Breast epithelium (tissue), 4 donors: ENCODE measurements at places on chromosomes 12 and 14. TPM values are rescaled to one million over a fixed set of nuclear protein-coding genes. Genes with fewer than 3 reads are reported as not detected.

- no peak for DNase-seq
Observed at GRCh38 chr12:118418385-118419057, 42.2 kb downstream of the SUDS3 start.

SSTR1 gene
- total RNA-seq, result 0.33 TPM

DNA sequence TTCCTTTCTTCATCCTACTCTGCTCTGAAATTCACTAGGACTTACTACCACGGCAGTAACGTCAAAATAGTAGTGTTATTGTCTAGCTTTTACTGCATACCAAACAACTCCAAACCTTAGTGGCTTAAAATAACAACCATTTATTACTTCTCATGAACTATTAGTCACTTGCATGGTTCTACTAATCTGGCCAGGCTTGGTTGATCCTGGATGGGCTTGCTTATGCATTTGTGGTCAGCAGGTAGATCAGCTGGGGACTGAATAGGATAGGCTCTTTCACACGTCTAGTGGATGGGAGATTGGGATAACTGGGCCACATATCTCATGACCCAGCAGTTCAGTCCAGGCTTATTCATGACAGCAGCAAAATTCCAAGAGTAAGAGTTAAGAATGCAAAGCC is 9.4 kb upstream of the SLC35F4 start:
- DNase-seq, result no peak

DNA sequence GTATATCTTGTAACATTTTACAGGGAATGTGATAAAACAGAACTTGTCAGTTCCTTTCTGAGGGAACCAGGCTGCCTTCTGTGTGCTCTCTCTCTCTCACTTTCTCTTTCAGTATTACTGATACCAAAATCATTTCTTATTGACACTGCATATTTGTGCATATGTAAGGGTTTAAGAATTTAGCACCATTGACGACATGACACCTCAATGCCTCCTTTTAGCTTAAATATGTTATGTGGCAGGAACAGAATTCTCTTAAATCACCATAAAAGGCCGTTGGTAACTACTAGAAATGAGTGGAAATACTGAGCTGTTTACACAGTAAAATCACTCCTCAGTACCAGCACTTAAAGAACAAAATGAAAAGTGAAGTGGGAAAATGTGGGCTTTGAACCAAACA is 457.7 kb upstream of the SYT1 start:
- no peak for DNase-seq

- no peak for DNase-seq
Observed at GRCh38 chr12:124532331-124532750, 35.1 kb downstream of the NCOR2 start.

GRCh38 chr14:48289701-48290100 is 614.3 kb upstream of the MDGA2 start:
- no peak for DNase-seq

- no peak for DNase-seq
Observed at GRCh38 chr14:93379831-93380230, 32.8 kb downstream of the COX8C start.

- no peak for DNase-seq
Observed at GRCh38 chr14:40269436-40269835, 837.2 kb upstream of the FBXO33 start.

DNA sequence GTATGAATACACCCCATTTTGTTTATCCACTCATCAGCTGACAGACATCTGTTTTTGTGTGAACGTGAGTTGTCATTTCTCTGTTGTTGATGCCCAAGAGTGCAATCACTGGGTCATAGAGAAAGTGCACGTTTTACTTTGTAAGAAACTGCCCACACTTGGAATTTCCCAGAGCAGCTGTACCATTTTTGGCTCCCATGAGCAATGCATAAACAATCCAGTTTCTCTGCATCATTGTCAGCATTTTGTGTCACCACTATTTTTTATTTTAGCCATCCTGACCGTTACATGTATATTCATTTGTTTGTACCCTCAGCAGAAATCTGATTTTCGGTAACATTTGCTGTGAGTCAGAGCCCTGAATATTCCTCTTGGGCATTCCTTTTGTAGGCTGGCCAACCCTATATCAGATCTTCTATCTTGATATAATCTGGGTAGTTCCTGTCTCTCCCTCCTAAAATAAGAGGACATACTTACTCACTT is 62.7 kb downstream of the RBM19 start:
- no peak for DNase-seq

- no peak for DNase-seq
Observed at GRCh38 chr12:39354955-39355354, 88.0 kb downstream of the KIF21A start.

- DNase-seq, result no peak
Observed at GRCh38 chr14:93002851-93003298, 79.9 kb downstream of the CHGA start.

DNA sequence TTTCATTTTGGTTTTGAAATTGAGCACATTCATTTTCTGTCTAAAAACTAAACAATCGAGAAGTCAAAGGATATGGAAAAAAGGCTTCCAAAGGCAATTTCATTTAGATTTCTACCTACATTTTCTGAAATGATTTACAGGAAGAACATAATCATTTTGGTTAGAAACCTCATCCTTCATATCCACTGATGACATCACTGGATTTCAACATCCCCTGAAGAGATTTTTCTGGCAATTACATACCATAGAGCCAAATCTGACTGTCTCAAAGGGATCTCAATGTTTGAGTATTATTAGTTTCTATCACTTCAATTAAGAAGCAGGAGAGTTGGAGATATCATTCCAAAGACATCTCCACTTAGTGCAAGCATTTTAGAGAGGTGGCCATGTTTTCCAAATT is 137.8 kb downstream of the TTC7B start:
- no peak for DNase-seq
